ENCODE measurements at places on chromosomes 7 and 10.

DNA sequence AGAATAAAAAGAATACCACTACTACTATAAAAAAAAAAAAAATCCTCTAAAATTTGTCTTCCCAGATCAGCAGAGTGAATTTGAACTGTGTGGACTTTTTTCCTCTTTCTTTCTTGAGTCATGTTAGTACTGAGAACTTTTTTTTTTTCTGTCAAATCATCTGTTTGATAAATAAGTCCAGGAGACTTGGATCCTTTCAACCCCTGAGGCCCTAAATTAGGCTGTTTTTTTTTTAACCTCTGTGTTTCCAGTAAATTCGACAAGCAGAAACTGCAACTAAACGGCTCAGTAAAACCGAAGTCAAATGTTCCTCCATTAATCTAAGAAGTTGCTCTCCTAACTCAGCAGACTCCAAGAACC is 2.7 kb downstream of the MAP3K8 start:
- no peak for DNase-seq

DNA sequence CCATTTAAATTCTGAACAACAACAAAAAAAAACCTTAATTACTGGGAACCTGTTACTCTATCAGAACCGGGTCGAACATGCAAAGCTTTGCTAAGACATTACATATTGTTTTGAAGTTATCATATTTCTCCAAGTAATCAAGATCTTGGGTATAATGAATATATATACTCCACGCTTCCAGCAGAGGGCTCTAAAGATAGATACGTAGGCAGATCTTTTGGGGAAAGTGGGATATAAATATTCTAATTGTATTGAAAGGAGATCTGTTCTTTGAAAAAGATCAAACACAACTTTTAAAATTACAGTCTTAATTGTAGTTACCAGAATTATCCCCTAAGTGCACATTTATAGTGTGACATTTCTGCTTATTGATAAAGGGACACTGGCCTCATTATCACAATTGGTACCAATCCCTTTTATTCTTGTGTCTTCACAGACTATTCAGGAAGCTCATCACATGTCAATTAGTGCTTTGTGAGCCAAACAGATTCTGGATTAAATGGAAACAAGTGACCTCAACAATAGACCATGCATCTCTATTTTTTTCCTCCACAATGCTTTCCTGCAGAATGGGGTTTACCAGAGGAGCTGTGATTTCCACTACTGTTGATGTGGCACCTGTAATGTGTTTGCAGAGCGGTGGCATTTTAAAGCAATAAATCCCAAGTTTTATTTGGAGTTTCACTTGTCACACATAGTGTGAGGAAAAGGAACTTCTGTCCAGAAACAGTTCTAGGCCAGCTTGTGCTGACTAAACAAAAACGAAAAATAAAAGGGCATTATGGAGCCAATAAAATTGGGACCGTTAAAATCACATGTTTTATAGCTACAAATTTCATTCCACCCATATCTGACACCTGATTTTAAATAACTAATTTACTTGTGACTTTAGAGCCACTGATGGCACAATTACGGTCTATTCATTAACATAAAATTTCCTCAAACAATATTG is 122.4 kb downstream of the CTTNBP2 start:
- peak; percentile 21 for DNase-seq

- no peak for DNase-seq
Measured at GRCh38 chr7:33509206-33509605, 379.8 kb downstream of the BBS9 start.

GRCh38 chr7:141012696-141013344 is 1.9 kb downstream of the MRPS33 start:
- DNase-seq = peak; percentile 26

GRCh38 chr7:69367780-69368179 is 230.5 kb upstream of the AUTS2 start:
- no peak for DNase-seq

DNA sequence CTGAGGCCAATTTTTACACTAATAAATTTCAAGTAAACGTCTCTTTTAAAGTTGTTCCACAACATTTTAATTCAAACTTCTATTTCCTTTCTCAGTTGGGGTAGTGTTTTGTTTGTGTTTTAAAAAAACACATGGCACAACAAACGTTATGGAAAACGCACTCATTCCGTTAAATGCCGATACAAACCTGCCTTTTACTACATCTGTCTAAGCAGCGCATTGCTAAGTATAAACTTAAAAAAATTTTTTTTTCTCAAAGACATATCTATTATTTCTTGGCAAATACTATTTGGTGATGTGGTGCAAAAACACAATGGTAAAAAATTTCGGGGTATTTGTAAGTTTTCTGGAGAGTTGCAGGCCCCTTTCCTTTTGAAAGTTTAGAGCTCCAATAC is 1.4 kb downstream of the SKIDA1 start:
- DNase-seq = no peak

DNA sequence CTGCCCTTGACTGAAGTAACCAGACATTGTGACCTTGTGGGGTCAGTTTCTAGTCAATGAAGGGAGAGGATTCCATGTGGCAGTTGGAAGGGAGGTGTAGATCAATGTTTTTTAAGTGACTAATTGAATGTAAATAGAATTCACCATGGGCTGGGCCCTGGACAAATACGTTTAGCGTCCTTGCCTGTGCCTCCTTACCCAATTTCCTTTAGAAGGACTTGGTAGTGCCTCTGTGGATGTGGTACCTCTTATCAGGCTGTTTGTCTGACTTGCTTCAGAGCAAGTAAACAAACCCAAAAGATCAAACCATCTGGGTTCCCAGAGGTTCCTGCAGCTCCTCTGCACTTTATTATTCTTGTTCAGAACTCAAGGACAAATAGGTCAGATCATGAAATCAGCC is 4.3 kb upstream of the KAT6B start:
- peak; percentile 18 for DNase-seq

GRCh38 chr10:8171008-8171407 is 116.5 kb downstream of the GATA3 start:
- DNase-seq = no peak

GRCh38 chr10:48589266-48589665 is 15.6 kb downstream of the ARHGAP22 start:
- DNase-seq = peak; percentile 94

GRCh38 chr7:7569081-7569527 is 2.4 kb downstream of the MIOS start:
- no peak for DNase-seq

DNA sequence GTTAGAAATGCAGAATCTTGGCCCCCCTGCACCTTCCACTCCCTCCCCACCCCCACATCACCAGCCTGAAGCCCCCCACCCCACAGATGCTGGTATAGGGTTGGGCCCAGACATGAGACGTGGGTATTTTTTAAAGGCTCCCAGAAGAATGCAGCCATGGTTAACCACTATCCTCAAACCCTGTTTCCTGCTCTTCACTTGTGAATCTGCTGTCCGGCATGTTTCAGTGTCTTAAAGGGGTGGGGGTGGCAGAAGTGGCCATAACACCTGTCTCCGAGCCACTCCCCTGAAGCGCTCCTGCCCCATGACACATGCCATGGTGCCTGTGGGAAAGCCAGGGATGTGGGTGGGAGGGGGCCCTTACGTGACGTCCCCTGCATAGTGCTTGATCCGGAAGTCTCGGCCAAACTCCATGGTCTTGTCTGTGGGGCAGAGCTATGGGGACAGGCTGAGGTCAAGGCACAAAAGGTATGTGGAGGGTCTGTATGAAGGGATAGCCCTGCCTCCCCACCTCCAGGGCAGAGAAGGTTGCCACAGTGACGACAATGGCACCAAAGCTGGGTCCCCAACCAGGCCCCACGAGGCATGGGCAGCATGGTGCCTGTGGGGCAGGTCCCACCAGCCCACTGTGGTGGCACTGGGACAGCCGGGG is 9.6 kb downstream of the MYO1G start:
- no peak for DNase-seq

- DNase-seq = no peak
Measured at GRCh38 chr10:131577178-131577555, 265.6 kb upstream of the TCERG1L start.

GRCh38 chr7:101829374-101829773 is 11.9 kb downstream of the CUX1 start:
- DNase-seq = no peak

- DNase-seq = no peak
Measured at GRCh38 chr7:63080831-63081230, 917.8 kb upstream of the ZNF722 start.

DNA sequence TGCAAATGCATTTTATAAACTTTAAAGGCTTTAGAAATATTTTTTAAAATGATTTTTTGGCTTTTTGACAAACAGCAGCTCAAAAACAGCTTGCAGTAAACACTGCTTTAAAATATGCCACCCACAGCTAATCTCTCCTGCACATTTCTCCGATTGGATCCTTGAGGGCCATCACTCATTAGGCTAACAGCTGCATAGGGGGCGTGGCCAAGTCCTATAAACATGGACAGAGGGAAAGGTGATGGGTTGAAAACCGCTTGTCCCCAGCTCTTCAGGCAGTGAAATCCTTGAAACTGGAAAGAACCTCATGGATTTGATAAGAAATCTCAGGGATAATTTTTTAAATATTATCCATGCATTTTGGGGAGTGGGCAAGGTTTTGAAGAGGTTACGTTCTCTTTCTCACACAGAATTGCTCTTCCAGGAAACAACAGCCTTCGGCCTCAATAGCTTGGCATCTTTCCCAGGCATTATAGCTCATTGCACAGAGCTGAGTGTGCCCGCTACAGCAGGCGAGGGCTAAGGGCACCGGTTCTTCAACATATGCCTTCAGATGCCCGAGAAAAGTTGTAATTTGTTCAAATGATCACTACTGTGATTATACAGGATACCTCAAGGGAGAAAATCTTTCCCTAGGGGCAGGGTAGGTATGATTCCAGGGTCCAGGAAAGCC is 1.7 kb downstream of the PLEKHS1 start:
- no peak for DNase-seq

- DNase-seq = no peak
Measured at GRCh38 chr7:102892631-102893278, 20.0 kb upstream of the LRRC17 start.

DNA sequence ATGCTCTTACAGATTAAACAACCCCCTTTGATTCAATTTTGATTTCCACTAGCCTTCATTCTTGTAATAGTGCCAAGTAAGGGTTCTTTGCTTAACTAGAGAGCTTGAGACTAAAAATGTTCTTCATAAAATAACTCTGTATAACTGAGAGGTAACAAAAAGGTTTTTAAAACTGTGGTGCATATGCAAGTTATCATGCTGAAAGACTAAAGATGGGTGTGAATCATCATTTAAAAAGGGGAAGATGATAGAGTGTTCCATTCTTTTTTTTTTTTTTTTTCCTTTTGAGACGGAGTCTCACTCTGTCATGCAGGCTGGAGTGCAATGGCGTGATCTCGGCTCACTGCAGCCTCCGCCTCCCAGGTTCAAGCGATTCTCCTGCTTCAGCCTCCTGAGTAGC is 11.1 kb downstream of the MDFIC start:
- DNase-seq = no peak

DNA sequence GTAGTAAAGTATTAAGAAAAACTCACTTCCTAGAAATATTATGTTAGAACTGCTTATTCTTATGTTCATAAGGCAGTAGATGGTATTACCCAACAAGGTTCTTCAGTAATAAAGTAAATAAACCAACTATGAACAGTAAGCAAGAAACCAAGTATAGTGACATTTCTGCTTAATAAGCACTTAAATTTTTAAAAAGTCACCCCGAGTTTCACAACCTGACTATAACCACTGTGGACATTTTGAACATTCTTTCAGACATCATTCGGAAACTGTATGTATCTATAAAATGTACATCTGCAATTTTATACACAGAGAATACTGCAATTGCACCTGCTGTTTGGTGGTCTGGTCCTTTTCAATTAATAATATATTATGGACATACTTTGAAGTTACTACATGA is 1073.6 kb downstream of the XPNPEP1 start:
- DNase-seq = no peak

DNA sequence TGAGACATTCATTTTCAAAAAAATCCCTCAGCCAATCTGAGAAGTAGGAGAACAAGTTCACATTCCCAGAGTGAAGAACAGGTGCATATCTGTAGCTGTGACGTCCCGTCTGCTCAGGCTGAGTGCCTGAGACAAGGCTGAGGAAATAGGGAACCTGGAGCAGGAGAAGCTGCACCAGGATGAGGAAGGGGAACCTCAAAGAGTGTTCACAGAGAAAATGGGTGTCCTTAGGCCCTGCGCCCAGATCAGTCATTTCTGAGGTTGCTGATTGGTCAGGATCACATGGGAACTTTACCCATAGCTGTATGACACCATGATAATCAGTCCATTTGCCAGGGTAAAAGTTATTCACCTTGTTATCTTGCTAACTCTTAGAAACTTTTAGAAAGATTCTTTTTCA is 34.2 kb upstream of the TARP start:
- no peak for DNase-seq

- DNase-seq = no peak
Measured at GRCh38 chr7:91212582-91212981, 51.7 kb upstream of the FZD1 start.

DNA sequence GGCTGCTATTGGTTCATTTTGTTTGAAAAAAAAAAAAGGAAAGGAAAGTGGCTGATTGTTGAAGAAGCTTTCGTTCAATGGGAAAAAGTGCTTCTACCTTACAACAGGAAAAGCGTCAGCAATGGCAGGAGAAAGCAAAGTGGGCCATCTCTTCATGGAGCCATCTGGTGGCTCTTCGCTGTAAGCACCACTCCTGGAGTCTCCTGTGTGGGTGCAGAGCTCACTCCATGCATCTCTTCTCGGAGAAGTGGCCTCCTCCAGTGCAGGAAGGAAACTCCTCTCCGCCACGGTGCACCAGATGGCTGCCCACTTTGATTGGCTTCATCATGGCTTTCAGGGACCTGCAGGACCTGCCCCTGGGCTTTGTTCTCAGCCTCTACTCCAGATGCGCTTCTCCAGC is 250.9 kb downstream of the PTEN start:
- DNase-seq = peak; percentile 13

DNA sequence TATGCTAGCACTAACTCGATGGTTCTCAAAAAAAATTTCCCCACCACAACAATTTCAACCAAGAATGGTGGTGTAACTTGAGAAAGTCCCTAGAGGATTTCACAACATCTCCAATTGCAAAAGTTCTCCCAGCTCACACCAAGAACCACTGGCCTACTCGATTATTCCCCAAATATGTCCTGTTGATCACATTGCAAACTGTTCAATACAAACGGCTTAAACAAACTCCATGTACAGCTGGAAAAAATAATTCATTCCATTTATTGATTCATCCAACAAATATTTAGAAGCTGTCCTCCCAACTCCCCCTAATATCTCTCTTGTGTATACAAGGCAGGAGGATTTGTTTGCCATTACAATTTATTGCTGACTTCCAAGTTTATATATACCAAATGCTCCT is 19.1 kb downstream of the TMEM176B start:
- no peak for DNase-seq

GRCh38 chr10:87675396-87676376 is 16.0 kb downstream of the PAPSS2 start:
- no peak for DNase-seq

All from hepatic stellate cell (primary cell).